ENCODE measurements at places on chromosomes 11 and 22.
A peak's percentile ranks its signal among the peaks of the same experiment; 100 is the strongest.

- no peak for DNase-seq
Measured at GRCh38 chr11:120974466-120974865, 49.4 kb upstream of the TBCEL start.

GRCh38 chr11:120590472-120590871 lies 78.9 kb downstream of the GRIK4 start:
- DNase-seq, result no peak

GRCh38 chr22:17824457-17824856 lies 50.2 kb upstream of the BID start:
- no peak for DNase-seq

DNA sequence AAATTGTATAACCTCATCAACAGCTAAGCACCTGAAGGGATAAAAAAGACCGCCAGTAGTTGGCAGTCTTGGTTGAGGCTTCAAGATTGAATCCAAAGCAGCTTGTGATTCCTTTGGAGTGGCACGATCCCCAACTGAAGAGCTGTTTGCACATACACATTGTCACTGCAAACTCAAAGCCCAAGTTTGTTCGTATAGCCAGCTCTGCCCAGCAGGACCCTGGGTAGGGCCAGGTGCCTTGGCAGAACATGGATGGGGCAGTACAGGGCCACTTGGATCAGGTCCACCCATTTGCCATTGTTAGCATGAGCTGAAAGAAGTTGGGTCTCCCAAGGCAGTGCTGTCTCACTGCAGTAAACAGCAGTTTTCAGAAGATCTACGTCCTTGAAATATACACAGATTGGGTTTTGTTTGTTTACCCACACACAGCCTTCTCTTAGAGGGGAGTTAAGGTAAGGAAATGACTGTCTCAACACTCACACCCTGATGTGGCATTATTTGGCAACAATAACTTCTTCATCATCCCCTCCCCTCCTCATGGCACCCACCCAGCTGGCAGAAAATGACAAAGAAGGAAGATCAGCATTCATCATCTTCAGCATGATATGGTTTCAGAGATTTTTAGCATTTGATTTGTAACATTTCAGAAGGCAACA lies 132.9 kb downstream of the COMMD9 start:
- no peak for DNase-seq

GRCh38 chr22:38419121-38419857 lies 35.7 kb downstream of the KCNJ4 start:
- DNase-seq, result no peak

DNA sequence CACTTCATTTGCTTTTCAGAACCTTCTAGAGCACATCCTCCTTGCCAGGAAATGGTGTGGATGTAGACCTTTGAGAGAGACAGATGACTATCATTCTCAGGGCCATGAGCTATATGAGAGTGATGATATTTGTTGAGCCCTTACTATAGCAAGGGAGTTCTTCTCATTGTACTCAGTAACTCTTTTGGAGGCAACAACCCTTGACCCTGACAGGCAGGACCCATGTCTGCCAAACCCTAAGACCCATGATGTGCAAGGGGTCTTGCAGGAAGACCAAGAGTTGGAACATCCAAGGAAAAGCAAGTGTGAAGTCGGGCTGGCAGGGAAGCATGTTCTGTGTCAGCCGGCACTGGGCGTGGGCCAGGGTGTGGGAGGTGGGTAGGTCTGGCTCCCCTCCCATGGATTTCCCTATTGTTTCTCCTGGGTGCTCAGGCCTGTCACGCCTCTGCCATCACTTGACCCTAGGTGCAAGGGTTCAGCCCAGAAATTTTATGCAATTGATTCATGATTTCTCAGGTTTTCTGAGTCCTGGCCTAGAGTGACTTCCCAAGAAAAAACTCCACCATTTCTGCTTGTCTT lies 1.2 kb downstream of the FOLR3 start:
- no peak for DNase-seq

DNA sequence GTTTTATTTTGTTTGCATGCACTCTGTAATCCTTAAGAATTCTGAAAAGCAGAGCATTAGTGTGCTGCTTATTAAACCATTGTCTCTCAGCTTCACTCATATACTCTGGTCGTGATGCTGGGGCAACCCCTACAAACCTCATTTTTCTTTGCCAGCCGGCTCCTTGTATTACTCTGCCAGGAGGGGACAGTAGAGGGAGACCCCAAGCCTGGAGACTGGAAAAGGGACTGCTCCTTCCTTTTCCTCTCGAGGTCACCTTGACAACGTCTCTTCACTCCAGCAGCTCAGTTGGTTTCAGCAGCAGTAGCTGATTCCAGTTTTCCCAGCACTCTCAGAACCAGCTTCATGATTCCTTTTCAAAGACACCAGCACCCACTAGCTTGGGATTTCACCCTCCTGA lies 2.8 kb upstream of the JHY start:
- DNase-seq, result no peak

- peak; percentile 10 for DNase-seq
Measured at GRCh38 chr22:23036684-23037428, 33.5 kb upstream of the GNAZ start.

DNA sequence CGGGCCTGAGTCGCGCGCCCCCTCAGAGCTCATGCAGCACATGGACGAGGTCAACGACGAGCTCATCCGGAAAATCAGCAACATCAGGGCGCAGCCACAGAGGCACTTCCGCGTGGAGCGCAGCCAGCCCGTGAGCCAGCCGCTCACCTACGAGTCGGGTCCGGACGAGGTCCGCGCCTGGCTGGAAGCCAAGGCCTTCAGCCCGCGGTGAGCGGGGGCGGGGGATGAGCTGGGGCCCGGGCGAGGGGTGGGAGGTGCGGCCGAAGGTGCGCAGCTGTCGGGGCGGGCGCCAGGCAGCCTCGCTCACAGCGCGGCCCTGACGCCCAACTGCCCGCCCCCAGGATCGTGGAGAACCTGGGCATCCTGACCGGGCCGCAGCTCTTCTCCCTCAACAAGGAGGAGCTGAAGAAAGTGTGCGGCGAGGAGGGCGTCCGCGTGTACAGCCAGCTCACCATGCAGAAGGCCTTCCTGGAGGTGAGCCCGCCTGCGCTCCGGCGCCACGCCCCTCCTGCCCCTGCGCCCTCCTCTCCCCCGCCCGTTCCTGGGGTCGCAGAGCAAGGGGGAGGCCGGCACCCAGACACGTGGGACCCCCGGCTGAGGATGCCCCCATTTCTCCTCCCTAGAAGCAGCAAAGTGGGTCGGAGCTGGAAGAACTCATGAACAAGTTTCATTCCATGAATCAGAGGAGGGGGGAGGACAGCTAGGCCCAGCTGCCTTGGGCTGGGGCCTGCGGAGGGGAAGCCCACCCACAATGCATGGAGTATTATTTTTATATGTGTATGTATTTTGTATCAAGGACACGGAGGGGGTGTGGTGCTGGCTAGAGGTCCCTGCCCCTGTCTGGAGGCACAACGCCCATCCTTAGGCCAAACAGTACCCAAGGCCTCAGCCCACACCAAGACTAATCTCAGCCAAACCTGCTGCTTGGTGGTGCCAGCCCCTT lies 20.5 kb downstream of the EPS8L2 start:
- DNase-seq, result peak; percentile 86

DNA sequence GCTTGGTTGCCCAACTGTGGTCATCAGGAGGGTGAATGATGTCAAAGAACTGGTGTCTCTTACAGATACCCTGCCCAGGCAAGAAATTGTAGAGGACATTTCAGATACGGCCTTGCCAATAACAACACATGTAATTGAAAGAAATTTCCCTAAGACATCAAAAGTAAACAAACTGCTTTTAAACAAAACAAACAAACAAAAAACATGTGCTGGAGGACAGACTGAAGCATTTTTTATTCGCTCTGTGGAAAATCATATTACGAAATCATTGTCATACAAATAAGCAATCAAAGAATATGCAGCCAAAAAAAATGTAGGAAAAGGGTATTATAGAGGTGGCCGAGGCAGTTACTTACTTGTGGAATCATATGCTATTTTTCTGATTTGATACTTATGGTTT lies 52.1 kb upstream of the MYEOV start:
- DNase-seq, result no peak

DNA sequence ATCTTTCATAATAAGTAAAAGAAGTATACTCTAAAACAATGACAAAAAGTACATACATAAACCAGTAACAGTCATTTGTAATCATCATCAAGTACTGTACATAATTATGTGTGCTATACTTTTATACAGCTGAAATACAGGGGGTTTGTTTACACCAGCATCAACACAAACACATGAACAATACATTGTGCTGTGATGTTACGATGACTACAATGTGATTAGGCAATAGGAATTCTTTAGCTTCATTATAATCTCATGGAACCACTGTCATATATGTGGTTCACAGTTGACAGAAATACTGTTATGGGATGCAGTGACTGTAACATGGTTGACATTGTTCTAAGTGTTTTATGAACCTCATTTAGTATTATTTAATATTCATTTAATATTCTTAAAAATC lies 914.4 kb upstream of the TENM4 start:
- DNase-seq, result no peak

GRCh38 chr22:42673898-42674401 lies 24.8 kb upstream of the CYB5R3 start:
- peak; percentile 14 for DNase-seq

DNA sequence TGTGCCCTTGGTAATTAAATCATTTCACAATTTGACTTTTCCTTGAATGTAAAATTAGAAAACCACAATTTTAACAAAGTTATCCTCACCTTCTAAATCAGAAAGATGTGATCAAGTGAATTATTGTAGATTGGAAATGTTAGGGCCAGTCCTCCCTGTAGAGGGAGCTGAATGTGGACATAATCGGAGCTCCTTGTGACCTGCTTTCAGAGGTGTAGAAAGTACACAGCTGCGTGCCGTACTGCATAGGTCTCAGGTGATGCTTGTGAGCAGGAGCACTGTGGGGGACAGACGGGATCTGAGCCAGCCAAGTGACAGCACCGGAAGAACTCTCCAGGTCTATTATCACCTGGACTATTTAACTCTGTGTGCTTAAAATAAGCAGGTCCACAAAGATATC lies 338.0 kb downstream of the AASDHPPT start:
- DNase-seq, result no peak

GRCh38 chr11:2104524-2105440 lies 34.4 kb downstream of the IGF2 start:
- DNase-seq, result no peak

GRCh38 chr11:76889411-76889975 lies 28.8 kb downstream of the ACER3 start:
- no peak for DNase-seq

- DNase-seq, result peak; percentile 28
Measured at GRCh38 chr11:86176165-86176884, 68.2 kb upstream of the EED start.

DNA sequence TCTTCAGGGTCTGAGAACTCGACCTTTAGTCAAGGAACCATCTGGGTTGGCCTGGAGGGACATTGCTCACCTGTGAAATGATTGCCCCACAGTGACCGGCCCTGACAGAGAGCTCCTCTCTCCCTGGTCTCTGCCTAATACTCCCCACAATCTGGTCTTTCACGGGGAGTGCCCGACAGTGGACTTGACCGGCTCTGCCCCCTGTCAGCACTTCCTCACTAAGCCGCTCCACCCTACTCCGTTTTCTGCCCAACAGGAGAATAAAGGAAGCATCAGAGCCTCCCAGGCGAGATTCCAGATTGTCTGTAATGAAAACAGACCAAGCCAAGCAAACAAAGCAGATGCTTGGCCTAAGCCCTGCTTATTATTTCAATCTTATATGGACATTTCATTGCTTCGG lies 87.8 kb downstream of the FBXO7 start:
- DNase-seq, result no peak

GRCh38 chr22:24053481-24054226 lies 42.5 kb downstream of the CABIN1 start:
- DNase-seq, result no peak

GRCh38 chr22:18055619-18056160 lies 22.1 kb upstream of the PEX26 start:
- no peak for DNase-seq

DNA sequence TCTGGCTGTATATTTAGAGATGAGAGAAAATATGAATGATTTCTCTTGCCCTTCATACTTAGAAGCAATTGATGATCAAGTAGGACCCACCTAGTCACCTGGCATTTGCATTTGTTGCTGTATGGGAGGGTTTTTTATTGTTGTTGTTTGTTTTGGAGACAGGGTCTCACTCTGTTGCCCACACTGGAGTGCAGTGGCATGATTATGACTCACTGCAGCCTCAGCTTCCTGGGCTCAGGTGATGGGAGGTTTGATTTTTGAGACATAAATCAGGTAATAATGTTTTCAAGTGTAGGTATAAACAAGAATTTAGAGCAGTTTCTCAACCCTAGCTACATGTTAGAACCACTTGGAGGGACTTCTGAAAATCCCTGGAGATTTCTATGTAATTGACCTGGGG lies 63.0 kb downstream of the TNRC6B start:
- no peak for DNase-seq

DNA sequence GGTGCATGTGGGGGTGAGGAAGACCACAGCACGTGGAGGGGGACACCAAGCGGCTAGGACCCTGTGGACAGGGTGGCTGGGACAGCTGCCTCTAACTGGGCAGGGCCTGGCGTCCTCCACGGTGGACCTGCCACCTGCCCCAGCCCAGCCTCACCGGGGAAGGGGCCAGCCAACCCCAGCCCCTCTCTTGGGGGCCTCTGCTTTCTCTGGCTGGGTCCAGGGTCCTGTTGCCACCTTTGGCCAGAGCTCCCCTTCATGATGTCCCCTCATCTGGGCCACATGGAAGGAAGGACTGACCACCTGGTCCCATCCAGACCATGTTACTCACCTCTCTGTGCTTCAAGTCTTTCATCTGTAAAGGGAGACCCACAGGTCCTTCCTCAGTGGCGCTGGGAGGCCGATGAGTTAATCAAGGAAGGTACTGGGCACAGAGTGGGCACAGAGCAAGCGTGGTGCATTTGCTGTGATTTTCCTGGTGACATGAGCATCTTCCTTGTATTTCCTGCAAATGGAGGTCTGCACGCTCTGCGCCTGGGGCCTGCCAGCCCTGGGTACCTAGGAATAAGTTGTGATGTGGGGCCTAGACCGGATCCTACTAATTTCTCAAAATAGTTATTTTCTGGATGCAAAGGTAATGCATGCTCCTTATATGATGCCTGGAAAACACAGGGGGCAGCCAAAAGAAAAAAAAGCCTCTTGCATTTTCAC lies 538.4 kb downstream of the TBC1D22A start:
- no peak for DNase-seq

- DNase-seq, result no peak
Measured at GRCh38 chr22:39567135-39567946, 3.2 kb upstream of the CACNA1I start.

GRCh38 chr11:64092111-64092760 lies 56.5 kb downstream of the FLRT1 start:
- DNase-seq, result no peak

- no peak for DNase-seq
Measured at GRCh38 chr11:68116126-68116525, 5.1 kb downstream of the CHKA start.

DNA sequence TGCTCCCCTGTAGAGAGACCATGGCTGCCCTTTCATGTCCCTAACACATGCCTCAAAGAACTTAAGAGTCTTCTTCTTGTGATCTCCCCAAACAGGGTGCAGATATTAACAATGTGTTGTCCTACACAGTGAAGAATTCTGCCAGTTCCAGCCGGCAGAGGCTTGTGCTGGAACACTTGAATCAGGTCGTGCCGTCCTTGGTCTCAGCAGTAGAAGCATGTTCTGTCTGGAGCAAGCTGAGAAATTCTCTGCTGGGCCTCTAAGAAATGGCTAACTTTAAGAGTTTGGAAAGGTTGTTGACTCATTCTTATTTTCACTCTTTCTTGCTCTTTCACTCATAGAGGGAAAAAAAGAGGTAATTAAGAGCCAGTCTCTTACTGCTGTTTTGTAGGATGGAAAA lies 71.1 kb upstream of the SLC25A18 start:
- no peak for DNase-seq

GRCh38 chr11:130097285-130097684 lies 27.6 kb downstream of the APLP2 start:
- DNase-seq, result no peak

GRCh38 chr11:83612891-83613766 lies 327.0 kb upstream of the CCDC90B start:
- DNase-seq, result peak; percentile 21

Data from NCI-H146 (cell line).